ENCODE measurements at places on chromosomes 13 and 19.

DNA sequence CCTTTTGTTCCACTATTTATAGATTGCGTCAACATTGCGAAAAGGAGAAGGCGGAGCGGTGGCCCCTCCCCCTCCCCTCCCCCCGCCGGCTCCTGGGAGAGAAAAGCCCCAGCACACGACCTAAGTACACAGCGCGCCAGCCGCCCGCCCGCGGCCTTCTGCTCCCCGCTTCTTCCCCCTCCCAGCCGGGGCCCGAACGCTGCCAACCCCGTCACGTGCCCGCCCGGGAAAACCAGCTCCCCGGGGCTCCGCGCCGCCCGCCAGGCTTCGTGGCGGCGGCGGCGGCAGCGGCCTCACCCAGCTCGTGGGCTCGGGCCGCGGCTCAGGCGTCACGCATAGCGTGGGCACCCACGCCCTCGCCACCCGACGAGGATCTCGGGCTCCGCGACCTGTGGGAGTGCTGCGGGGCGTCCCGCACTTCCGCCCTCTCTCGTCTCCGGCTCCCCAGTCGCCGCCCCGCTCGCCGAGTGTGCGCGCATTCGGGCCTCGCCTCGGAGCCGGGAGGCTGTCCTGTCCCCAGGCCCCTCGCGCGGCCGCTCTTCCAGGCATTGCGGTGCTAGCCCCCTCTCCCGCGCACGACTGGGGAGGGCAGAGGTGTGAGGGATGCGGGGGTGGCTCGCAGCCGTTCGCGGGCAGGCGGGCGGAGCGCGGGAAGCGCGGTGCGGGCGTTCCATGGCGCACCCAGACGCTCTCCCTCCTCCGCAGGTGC, 110.5 kb downstream of the KCNRG start:
- DNase-seq = peak; percentile 99

DNA sequence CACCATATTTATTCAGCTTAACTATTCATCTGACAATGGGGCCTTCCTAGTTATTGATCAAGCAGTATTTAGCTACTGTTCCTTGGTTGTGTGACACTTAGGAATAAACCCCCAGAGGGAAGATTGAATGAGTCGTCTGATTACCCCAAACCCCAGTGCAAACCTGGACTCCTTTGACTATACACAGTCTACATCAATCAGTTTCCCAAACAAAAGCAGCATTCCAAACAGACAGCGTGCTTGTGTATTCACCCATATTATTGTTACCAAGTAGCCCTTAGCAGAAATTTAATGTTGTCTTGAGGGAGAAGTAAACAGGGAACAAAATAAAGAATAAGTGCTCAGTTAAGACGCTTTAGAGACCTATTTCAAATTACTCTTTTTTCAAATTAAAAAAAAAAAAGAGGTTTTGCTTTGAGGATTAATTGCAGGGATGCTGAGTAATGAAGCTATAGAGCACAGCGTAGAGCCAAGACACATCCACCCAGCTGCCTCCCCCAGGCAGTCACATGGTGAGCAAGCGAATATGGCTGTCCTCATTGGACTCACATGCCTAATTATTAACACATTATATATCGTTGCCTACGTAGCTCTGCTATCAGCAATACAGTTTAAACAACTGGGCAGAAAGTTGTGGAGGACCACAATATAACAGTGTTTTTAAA, 14.7 kb upstream of the B3GLCT start:
- DNase-seq = no peak

DNA sequence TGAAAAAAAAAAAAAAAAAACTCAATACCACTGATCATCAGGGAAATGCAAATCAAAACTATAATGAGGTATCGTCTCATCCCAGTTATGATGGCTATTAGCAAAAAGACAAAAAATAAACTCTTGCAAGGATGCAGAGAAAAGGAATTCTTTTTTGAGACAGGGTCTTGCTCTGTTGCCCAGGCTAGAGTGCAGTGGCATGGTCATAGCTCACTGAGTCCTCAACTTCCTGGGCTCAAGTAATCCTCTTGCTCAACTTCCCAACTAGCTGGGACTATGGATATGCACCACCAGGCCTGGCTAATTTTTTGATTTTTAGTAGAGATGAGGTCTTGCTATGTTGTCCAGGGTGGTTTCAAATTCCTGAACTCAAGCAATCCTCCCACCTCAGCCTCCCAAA, 59.5 kb downstream of the MICU2 start:
- DNase-seq = no peak

DNA sequence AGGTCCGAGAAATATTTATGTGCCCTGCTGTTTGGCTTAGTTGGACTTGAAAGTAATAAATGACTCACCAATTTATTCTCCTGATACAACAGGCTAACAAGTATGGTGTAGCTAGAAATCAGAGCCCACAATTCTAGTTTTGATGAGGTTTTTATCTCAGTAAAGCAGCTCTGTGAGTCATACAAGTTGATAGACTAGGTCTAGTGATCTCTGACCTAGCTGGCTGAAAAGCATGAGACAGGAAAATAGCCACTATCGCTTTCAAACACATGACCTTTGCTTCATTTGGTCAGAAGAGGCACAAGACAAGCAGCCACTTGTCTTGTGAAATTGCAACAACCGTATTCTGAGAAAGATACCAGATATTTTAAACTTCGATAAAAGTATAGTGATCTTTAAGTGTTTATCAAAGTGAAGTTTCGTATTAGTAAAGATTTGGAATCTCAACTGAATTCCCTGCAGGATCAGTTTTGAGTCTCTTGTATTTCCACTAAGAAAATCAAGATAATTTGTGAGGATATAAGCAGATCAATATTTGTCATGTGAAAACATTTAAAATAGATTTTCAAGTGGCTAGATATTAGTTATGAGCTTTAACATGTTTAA, 126.7 kb downstream of the MAB21L1 start:
- DNase-seq = no peak

DNA sequence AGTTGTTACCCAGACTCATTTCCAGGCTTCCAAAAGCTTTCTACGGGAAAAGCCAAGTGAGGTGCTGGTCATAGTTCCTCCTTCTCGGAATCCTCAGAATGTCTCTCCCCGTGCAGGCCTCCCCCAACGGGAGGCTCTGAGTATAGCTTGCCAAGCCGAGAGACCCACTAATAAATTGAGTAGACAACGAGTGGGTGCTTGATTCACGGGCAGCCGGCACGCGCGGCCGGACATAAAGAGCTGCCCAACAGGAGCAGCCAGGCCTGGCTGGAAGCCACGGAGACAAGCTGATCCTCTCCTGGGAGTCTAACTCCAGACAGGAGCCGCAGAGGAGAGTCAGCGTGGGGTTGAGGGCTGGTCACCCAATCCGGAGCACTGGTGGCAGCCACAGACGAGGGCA, 43.4 kb upstream of the MEDAG start:
- DNase-seq = peak; percentile 94

DNA sequence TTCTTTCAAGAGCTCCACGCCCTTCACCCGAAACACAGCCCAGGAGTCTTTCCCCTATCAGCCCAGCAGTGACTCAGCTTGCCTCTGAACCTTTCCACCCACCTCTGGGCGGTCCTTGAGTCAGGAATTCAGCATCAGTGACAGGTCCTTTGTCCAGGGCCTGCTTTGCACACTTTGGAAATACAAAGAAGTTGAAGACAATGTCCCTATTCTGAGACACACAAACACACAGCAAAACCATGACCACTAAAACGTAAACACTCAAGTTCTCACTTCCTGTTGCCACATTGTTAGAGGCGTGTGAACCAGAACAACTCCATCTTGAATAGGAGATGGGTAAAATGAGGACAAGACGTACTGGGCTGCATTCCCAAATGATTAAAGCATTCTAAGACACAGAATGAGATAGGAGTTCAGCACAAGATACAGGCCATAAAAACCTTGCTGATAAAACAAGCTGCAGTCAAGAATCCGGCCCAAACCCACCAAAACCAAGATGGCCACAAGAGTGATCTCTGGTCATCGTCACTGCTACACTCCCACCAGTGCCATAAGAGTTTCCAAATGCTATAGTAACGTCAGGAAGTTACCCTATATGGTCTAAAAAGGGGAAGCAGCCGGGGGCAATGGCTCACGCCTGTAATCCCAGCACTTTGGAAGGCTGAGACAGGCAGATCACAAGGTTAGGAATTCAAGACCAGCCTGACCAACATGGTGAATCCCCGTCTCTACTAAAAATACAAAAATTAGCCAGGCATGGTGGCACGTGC, 49.2 kb upstream of the ATP12A start:
- DNase-seq = no peak

GRCh38 chr19:50975766-50976165, 6.4 kb upstream of the KLK6 start:
- no peak for DNase-seq

GRCh38 chr13:39951301-39951700, 295.8 kb downstream of the COG6 start:
- no peak for DNase-seq

DNA sequence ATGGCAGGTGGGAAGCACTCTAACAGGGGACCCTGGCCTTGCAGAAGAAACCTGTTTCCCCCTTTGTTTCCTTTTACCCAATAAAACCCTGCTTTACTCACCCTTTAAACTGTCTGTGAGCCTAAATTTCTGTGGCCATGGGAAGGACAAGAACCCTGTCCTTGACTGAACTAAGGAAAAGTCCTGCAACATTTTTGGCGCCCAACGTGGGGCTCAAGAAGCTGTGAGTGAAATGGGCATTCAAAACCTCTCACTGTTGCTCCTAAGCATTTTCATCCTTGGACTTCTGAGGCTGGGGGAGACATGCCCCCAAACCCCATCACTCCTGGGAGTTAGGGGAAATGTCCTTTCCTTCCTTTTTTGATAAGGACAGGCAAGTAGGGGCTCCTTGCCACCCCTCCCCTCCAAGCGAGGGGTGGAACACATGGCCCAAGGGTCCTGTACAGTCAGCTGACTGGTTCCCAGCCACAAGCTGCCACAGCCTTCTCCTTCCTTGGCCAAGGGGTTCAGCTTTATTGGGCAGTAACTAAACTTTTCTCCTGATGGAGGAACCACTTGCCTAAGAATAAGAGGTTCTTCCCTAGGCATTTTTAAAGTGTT, 381.6 kb downstream of the KLF5 start:
- DNase-seq = no peak

GRCh38 chr13:113489549-113490495, 689 bp downstream of the DCUN1D2 start:
- DNase-seq = no peak

GRCh38 chr13:24141333-24141910, 19.1 kb upstream of the SPATA13 start:
- no peak for DNase-seq

DNA sequence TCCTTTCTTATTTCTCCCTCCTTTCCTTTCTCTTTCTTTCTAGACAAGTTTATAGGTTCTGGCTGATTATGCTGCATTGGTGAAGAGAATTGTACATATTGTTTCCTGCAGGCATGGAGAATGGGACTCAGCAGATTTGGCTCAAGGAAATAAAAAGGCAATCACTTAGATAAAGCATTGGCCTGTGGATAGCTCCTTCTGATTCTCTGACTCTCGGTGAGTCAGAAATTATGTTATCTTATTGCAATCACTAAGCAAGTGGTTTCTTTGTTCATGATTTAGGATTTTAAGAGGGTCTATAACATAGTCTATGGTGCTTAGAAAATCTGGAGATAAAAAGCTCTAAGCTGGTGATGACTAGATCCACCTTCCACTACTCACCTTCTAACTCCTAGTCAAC, 54.0 kb upstream of the POSTN start:
- DNase-seq = no peak

DNA sequence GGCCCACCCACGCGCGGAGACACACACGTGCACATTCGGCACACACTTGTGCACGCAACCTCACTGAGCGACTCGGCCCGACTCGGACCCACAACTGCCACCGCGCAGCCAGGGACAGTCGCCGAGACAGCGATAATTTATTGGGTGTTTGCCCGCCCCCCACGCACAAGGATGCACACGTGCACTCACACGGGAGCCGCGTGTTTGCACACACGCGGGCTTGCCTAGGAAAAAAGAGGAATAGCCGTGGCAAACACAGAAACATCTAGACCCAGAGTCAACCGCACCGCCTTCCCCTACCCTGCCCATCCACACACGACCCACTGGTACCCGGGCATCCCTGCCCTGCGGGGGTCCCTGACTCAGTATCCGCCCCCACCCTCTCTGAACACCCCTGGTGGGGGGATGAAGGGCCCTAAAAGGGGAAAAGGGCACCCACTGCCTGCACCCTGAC, 1.1 kb upstream of the SSBP4 start:
- no peak for DNase-seq

- no peak for DNase-seq
Measured at GRCh38 chr13:22077764-22078163, 406.9 kb downstream of the FGF9 start.

DNA sequence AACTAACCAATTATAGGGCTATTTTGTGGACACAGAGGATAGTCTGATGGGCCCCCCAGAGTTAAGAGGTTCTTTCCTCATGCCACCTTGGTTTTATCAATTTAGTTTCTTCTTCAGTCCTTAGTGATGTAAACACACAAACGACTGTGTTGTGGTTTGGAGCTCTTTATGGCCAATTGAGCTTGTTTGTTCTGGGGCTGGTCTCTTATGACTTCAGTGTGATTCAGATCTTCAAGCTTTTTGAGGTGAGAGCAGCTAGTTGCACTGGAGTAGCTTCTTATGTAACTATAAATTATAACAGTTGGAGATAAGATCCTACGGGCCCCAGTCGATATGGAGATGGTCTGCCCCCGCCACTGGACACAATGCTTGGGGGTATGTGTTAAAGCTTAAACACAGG, 22.0 kb upstream of the GJB6 start:
- no peak for DNase-seq

GRCh38 chr13:113901231-113901630, 37.4 kb upstream of the GAS6 start:
- peak; percentile 75 for DNase-seq

DNA sequence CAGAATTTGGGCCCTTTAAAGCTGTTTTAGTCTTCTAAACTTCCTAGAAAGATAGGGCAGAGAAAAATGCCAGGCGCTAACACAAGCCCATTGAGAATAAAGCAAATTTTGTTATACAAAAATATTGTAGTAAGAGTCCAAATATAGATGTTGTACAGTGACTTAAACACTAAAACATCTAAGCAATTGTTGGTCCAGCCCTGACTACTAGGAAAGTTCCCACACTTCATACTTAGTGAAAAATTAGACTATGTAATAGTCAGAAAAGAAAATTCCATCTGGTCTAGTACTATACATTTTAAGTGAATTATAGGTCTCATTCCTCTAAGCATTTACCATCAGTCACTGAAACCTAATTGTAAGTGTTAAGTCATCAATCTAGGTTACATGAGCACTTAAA, 1518.3 kb upstream of the SLC10A2 start:
- DNase-seq = no peak

GRCh38 chr19:57068921-57069697, 50.7 kb upstream of the USP29 start:
- no peak for DNase-seq

GRCh38 chr13:91660076-91660415, 261.6 kb downstream of the GPC5 start:
- DNase-seq = no peak

DNA sequence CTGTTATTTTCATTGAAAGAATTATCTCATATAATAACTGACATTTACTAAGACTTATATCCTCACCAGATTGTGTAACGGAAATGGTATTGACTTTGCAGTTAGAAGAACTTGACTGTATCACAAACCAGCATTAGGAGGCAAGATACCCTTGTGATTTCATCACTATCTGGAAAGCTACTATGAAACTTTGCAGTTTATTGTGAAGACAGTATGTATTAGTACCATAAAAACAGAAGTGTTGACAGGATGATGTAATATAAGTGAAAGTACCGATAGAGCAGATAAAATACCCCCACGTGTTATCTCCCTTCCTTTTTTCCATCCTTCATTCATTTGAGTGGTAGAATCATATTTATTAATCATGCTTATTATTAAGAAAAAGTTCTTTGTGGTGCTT, 365.7 kb upstream of the KLHL1 start:
- DNase-seq = no peak
